ENCODE measurements at places on chromosomes 1 and 21.

GRCh38 chr1:23387494-23387893, 17.9 kb upstream of the ZNF436 start:
- DNase-seq, result no peak

- no peak for DNase-seq
These were observed 36.3 kb upstream of the IL10 start for GRCh38 chr1:206808615-206809014.

GRCh38 chr1:119136401-119136800, 4.1 kb downstream of the WARS2 start:
- no peak for DNase-seq

- DNase-seq, result no peak
These were observed 109.4 kb downstream of the NAV1 start for GRCh38 chr1:201648066-201648906.

GRCh38 chr1:167739752-167740151, 18.0 kb downstream of the MPZL1 start:
- no peak for DNase-seq

DNA sequence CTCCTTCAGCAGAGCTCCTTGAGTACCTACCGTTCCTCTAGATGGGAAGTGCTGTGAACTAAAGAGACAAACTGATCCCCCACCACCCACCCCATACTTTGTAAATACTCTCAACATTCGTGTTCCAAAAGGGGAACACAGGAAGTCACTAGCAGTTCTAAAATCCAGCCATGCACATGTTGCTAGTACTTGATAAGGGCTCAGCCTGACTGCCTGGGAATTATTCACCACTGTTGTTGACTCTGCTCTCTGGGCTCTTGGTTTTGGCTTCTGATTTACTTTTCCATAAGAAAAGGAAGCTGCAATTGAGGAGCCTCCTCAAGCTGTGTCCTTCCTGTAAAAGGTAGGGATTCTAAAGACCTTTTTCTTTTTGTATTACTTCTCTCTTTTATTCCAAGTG, 67.5 kb downstream of the IVNS1ABP start:
- DNase-seq, result no peak

DNA sequence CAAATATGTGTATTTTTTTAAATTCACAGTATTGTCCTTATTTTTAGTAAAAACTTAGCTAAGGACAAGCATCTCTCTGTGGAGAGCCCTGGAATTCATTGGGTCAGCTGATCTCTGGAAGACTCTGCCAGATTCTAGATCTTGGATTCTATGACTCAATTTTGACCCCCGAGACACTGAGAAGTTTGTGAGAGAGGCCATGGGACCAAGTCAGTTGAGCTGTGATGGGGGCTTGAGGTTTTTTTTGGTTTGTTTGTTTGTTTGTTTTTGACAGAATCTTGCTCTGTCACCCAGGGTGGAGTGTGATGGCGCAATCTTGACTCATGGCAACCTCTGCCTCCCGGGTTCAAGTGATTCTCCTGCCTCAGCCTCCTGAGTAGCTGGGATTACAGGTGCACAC, 13.5 kb downstream of the SHISA4 start:
- DNase-seq, result no peak

DNA sequence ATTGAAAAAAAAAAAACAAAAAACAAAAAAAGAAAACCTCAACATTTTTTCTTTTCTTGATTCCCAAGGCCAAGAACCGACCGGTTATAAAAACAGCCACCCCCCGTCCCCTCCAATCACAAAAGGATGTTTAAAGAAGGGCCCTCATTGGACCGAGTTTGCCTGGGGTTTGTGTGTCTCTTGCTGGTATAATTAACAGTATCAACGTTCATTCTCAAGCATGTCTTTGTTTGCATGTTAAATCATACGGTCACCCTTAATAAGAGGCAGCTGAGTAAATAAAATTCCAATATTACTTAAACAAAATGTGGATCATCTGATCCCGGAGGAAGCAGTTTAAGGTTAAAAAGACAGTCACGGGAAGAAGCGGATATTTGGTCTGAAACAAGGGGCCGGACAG, 201.1 kb downstream of the PRDM2 start:
- no peak for DNase-seq

DNA sequence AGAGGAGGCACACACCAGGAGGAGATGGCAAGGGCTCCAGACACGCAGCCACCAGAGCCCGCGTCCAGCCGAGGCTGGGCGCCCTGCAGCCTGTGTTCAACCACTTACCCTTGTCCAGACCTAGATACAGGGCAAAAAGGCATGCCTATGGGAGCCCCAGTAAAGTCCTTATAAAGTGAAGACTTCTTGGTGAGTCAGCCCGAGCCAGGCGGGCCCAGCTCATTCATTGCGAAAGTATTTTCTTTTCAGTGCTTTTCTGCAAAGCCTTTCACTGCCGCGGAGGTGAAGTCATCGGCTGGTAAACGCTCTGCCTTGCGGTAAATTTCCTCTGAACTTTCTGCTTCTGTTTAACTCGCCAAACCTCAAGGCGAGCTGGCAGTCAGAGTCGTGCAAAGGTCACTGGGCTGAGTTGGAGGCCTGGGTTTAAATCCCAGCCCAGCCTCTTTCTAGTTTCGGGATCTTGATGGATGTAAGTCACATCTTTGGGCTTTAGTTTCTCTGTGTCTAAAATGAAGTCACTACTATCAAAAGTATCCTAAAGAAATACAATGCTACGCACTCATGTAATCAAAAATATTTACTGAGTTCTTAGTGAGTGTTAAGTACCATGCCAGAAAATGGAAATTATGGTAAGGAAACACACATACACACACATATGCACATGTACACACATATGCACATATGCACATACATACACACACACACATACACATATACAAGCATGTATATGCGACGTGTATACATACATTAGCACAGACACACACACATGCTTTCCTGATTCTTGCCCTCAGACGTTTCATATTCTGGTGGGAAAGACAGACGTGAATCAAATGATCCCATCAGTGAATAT, 54.7 kb upstream of the IFFO2 start:
- peak; percentile 55 for DNase-seq

- DNase-seq, result no peak
These were observed 141.3 kb downstream of the SPATA46 start for GRCh38 chr1:162235241-162235800.

DNA sequence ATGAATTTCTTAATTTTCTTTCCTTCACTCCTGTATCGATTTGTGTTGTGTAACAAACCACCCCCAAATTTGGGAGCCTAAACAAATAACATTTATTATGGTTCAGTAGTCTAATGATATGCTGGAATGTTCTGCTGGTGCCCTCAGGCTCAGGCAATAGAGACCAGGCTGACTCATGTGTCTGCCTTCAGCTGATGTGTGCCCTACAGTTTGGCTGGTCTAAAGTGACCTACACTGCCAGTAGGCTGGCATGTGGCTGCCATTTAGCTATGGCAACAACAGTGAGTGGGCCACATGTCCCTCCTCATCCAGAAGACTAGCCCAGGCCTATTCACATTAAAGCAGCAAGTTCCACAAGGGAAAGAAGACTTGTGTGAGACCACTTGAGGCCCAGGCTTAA, 115.8 kb downstream of the PTPRC start:
- DNase-seq, result no peak
